ENCODE measurements at places on chromosomes 7 and 10. TPM values are rescaled to one million over a fixed set of nuclear protein-coding genes. Genes with fewer than 3 reads are reported as not detected.

INSYN2A gene
- total RNA-seq: not detected

GFRA1 gene
- not detected for total RNA-seq

PPRC1 gene
- 36.3 TPM for total RNA-seq

KLF14 gene
- total RNA-seq: 0.27 TPM

PPP1R3A gene
- total RNA-seq: not detected

STRIP2 gene
- 0.39 TPM for total RNA-seq

EIF3A gene
- total RNA-seq: 94.3 TPM

EBLN1 gene
- not detected for total RNA-seq

Measured in B cell (primary cell).